ENCODE measurements at places on chromosomes 2 and 18. TPM values are rescaled to one million over a fixed set of nuclear protein-coding genes. Genes with fewer than 3 reads are reported as not detected.

PLEKHM3 gene
- polyA plus RNA-seq, result 2.6 TPM

PSMA8 gene
- not detected for polyA plus RNA-seq

RNF152 gene
- polyA plus RNA-seq, result 1.1 TPM

GREB1L gene
- polyA plus RNA-seq, result 1.6 TPM

COBLL1 gene
- polyA plus RNA-seq, result 1.4 TPM

RAB11FIP5 gene
- polyA plus RNA-seq, result 6.3 TPM

MAP3K19 gene
- not detected for polyA plus RNA-seq

STPG4 gene
- not detected for polyA plus RNA-seq

C2orf66 gene
- not detected for polyA plus RNA-seq

GRCh38 chr2:221689140-221689539 is 117.0 kb upstream of the EPHA4 start:
- DNase-seq, result no peak

DNA sequence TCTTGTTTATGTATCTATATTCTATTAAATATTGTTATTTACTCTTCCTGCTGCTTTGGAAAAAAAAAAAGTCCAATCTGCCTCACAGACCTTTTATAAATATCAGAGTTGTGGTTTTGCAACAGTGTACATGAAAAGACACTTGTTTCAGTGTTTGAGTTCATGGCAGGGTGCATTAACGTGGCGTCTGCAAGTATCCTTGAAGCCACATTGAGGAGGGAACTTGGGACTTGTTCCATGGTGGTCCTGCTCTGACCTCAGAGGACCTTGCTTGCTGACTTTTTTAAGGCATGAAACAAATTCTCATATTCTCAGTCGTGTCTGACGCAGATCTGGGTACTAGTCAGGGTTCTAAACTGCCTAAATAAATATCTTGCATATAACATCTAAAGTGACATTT is 55.1 kb downstream of the CRIM1 start:
- no peak for DNase-seq

DNA sequence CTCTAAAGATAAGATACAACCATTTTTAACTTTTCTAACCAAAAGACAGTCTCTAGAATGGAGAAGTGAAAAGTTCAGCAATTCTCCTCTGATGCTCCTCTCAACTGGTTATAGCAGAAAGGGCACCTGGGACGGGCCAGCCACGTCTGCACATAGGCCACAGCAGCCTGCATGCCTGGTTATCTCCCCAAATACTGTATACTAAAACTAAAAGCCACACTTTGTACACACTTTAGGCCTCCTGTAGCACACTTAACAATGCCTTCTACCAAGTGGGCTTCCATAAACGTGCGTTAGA is 179.1 kb downstream of the ANKRD44 start:
- no peak for DNase-seq

DNA sequence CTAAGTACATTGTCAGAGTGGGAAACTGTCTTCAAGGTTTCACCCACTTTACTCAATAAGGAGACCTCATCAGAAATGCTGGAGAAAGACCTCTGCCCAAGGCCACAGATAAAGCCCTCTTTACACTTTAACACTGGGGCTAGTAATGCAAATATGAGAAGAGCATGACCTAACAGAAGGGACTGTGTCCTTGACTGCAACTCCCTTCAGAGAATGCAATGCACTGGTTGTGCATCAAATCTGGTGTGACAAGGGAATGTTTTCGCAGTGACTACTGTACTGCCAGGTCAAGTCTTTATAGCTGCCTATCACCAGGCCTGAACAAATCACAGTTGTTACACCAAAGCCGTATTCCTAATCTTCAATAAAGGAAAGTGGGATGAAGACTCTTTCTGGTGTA is 28.6 kb downstream of the CDH19 start:
- DNase-seq, result no peak

GRCh38 chr2:235630718-235631296 is 137.0 kb downstream of the AGAP1 start:
- no peak for DNase-seq

DNA sequence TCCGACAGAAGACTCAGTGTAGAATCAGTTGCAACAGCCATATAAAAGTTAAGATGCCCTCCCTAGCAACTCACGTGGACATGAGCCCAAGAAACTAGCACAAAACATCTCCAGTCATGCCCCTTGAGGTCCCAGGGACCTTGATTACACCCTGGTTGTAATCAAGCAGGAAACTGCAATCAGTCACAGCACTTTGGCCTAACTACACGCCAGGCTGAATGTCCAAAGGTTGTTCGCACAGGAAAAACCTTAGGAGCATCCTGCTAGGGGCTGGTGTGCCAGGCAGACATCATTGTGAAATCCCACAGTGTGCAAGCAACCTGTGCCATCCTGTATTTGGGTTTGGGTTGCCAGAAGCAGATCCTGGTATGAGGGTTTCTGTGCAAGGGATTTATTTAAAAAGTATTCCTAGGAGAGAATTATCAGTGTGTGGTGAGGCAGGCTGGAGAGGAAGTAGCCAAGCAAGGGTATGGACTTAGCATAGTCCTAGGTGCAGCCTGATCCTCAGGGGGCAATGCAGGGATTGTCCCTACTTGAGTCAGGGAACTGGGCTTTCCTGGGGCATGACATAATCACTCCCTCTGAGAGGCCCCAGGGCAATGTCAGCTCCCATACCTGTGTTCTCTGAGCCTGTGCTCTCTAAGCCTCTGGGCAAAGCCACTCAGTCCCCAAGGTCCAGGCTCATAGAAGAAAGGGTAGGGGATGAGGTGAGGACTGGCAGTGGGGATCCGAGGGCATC is 17.8 kb upstream of the SULT1C2 start:
- no peak for DNase-seq

GRCh38 chr2:120439637-120440384 is 93.9 kb downstream of the INHBB start:
- DNase-seq, result no peak

DNA sequence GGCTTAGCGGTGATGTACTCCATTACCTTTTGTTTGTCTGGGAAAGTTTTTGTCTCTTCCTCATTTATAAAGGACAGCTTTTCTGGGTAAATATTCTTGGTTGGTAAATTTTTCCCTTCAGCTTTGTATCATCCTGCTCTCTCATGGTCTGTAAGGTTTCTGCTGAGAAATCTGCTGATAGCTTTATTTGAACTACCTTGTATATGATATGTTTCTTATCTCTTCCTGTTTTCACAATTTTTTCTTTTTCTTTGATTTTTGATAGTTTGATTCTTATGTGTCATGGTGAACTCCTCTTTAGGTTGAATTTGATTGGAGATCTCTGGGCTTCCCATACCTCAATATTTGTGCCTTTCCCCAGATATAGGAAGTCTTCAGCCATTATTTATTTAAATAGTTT is 44.7 kb downstream of the MSTN start:
- no peak for DNase-seq

DNA sequence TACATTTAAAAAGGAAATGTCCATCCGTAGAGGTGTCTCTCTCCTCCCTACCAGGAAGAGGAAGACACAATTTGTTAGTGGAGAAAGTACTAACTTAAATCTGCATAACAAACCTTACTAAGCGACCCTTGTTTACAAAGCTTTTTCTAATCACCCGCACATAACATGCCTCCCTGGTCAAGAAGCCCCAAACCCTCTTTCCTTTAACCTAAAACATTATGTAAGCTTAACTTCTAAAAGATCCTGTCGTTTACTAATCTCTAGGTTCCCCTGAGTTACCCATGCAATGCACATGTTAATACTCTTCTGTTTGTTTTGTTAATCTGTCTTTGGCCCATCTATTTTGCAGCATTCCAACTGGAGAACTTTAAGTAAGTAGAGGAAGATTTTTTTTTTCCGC is 630.3 kb upstream of the NRXN1 start:
- DNase-seq, result no peak
